Sigmoid colon (tissue), 7 donors: ENCODE measurements at places on chromosomes 1 and 21.

- DNase-seq = no peak
These were observed 3.9 kb upstream of the VPS72 start for GRCh38 chr1:151193856-151194255.

DNA sequence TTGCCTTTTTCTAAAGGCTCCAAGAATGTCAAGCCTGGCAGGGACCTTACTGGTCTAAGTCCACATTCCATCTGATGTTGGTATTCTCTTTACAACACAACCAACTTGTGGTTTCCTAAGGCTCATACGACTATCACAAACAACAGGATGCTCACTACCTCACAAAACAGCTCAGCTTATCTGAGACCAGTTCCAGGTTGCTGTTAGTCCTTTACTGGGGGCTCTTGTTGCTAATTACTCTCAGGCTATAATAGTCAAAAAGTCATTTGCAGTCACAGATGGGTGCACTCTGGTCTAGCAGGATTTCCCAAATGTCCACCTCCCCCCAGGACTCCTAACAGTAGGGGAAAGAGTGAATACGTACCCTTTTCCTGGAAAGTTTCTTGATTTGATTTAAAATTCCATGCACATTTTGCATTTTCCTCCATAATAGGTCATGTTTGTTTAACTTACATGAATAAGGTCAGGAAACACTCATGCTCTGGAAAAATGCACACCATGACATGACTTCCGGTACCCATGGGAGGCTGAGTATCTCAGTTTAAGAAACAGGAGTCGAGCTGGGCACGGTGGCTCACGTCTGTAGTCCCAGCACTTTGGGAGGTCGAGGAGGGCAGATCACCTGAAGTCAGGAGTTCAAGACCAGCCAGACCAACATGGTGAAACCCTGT is 16.0 kb downstream of the LCK start:
- no peak for DNase-seq

DNA sequence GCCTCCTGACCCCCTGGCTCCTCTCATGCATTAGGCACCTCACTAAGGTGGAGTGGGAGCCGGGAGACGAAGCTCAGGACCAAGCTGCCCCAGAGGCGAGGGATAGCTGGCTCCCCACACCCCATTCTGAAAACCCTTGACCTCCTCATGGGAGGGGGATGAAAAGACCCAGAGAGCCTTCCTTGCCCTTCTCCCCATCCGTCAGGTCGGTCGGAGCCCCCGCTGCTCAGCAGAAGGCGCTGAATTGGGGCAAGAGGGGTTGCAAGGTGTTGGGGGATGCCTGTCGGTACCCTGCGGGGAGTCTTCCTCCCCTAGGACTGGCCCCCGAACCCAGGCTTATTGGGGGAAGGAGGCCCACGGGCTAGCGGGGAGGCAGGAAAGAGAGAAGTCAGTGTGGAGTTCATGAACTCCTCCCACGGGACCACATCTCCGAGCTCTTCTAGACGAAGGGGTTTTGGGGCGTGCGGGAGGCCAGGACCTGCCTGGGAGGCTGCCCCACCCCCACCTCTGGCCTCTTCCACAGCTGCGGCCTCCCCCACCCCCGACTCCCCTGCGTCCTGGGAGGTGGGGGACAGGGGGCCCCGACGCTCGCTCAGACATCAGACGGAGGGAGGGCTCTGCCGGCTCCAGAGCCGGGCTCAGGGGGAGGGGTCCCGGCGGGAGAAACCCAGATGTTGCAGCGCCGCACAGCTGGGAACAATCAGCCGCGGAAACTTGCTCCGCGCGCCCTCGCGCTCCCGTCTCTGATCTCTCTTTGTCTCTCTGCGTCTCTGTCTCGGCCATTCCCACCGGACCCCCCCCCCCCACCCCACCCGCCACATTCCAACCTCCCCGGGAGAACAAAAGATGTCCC is 719 bp downstream of the MFAP2 start:
- peak; percentile 82 for DNase-seq

DNA sequence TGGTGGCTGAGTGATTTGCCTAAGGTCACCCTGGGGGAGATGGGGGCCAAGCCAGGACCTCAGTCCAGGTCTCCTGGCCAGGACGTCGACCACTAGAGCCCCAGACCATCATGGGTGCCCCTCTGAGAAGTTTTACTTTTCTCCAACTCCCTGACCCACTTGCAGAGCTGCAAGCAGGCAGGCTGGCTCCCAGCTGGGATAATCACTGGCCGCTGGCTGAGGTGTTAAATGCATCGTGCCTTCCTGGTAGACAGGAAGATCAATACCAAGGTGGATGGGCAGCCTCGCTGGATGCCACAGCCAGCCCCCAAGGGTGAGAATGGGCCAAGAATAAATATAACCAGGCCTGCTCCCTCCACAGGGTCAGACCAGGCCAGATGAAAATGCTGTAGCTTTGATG is 106.2 kb downstream of the EPHB2 start:
- no peak for DNase-seq

GRCh38 chr21:40901691-40902090 is 54.7 kb upstream of the DSCAM start:
- peak; percentile 72 for DNase-seq

GRCh38 chr1:117581391-117581943 is 24.4 kb upstream of the TENT5C start:
- peak; percentile 53 for DNase-seq
